RWPE2 (cell line): ENCODE measurements at places on chromosomes 12 and 14.

- no peak for DNase-seq
These were observed 420.2 kb downstream of the MED13L start for GRCh38 chr12:115857160-115857920.

DNA sequence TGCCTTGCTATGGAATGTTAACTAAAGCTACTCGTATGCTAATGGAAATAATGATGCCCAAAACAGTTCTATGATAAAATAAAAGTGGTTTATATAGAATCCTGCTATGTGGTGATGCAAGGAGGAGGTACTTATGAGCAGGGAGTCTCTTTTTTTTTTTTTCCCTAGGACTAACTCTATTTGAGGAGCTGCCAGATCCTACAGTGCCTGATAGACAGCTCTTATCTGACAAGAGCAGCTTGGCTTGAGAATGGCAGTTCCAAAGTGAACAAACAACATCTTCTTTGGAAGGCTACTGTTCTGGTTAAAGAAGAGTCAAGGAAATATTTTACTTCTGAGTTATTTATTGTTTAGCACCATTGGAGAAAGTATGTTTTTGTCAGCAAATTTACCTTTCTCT lies 10.2 kb upstream of the ACSM4 start:
- DNase-seq, result no peak

DNA sequence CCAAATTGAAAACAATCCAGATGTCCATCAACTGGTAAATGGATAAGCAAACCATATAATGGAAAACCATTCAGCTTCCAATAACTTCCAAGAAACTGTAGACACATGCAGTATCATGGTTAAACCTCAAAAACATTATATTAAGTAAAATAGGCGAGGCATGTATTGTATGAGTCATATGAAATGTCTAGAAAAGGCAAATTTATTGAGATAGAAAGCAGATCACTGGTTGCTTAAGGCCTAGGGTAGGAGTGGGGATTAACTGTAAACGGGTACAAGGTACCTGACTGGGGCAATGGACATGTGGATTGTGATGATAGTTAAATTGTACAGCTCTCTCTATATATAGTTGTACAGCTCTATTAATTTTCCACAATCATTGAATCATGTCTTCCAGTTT lies 21.3 kb upstream of the PAPLN start:
- no peak for DNase-seq

DNA sequence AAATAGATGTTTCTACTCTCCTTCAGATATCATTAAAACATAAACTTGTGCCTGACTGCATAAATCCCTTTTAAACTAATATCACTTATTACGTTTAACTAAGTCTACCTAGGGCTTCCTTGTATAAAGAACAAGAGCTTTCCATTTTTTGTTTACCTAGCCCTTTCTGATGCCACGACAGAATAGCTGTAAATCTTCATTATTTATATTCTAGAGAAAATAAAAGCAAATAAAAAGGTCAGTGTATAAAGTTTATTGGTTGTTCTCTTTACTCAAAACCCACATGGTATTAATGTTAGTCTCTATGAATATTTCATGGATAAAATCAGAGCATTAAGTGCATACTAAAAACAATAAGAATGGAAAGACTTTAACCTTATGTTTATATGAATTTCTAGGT lies 269.1 kb downstream of the NAV3 start:
- DNase-seq, result no peak

DNA sequence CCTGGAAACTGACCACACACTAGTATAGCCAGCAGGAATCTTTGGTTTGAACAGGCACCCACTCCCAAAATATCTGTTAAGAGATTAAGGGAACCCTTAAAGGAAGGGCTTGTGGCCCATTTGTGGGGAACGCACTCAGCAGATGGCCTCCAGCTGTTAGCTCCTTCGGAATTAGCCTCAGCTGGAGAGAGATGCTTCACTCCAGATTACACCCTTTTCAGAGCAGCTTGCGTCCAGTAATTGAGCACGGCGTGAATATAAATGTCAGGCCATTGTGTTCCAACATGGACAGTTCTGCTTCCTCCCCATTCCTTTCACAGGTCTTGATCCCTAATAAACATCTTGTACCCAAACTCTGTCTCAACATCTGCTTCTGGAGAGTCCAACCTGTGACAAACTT lies 397.8 kb downstream of the SEC23A start:
- no peak for DNase-seq

DNA sequence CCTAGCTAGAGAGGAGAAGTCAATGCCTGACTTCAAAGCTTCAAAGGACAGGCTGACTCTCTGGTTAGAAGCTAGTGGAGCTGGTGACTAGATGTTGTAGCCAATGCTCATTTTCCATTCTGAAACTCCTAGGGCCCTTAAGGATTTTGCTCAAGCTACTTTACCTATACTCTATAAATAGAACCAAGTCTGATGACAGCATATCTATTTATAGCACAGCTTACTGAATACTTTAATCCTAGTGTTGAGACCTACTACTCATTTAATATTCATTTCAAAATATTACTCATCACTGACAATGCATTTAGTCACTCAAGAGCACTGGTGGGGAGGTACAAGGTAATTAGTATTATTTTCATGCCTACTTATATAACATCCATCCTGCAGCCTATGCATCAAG lies 137.2 kb upstream of the PELI2 start:
- DNase-seq, result no peak

GRCh38 chr12:79707830-79708229 lies 17.1 kb upstream of the PAWR start:
- DNase-seq, result no peak

- DNase-seq, result no peak
These were observed 80.1 kb downstream of the SSPN start for GRCh38 chr12:26275313-26276131.

GRCh38 chr14:63896278-63896720 lies 43.5 kb downstream of the SYNE2 start:
- peak; percentile 80 for DNase-seq

GRCh38 chr14:50845166-50845565 lies 14.2 kb upstream of the NIN start:
- no peak for DNase-seq

GRCh38 chr14:63940387-63940786 lies 87.6 kb downstream of the SYNE2 start:
- DNase-seq, result no peak

- no peak for DNase-seq
These were observed 10.6 kb upstream of the VWF start for GRCh38 chr12:6135071-6135470.

- DNase-seq, result no peak
These were observed at the start of gene TAS2R30 for GRCh38 chr12:11134305-11134704. Gene TAS2R30 (minus strand): TSS chr12:11134644. CDS start chr12:11134244, 400 bp downstream.

- no peak for DNase-seq
These were observed 109.6 kb downstream of the BCAT1 start for GRCh38 chr12:24839268-24839791.

DNA sequence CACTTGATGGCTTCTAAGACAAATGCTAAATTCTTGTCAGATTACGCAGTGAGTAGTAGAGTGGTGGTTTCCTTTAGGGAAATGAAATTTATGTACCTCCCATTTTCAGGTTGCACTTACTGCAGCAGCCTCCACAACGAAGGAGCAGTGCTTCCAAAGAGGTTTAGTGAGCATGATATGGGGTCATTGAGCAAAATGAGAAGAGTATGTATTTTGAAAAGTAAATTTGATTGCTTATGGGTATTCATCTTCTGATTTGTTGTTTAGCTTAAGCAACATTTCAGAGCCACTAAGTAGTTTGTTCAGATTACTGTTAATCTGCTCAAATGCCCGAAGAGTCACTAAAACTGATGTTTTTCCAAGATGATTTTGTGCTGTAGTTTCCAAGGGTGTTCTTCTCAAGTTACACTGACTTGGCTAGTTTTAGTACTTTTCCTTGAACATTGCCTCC lies 493.6 kb downstream of the PCNX1 start:
- DNase-seq, result no peak

DNA sequence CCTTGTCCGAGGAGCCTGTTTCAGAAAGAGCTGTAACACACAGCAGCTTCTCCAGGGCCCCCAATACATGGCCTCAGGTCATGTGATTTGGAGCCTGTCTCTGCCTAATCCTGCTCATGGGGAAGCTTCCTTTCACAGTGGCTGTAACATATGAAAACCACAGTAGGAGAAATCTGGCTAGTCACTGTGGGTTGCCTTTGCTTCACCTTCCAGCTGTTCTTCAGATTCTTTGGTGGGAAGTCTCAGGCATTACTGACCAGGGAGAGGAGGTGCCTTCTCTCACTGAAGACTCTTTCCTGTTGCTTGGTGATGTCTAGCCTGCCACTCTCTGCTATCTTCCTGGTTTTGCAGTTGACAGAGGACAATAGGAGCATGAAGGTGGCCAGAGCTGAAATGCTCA lies 350.6 kb downstream of the DPF3 start:
- DNase-seq, result no peak

DNA sequence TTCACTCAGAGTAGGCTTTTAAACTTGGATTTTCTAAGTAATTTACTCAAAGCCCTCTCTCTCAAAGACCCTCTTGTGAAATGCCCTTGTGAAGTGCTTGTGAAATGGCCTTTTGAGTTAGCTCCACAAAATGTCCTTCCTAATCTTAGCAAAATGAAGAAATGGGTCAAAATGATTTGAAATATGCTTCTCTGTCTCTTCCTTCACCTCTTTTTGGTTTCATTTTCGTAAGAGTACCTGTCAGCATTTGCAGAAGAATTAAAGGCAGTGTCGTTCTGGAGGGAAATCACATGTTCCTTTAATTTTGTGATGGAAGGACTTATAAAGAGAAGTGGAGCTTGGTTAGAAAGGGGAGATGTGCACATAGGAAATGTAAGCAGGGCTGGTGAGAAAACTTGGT lies 93.7 kb downstream of the HMGA2 start:
- no peak for DNase-seq

DNA sequence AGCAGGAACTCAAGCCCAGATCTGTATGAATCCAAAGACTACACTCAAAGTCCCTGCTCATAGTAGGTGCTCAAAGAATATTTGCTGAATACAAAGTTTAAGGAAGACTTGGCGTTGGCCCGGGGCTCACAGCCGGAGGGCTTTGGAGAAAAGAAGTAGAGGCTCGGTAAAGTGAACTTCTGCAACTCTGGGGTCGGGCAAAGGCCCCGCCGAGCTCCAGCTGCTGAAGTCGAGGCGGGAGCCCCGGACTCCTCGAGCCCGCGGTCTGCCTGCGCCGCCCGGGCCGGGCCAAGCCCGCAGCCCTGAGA lies 335 bp downstream of the GCN1 start:
- no peak for DNase-seq

GRCh38 chr14:31057035-31057434 lies 30.9 kb upstream of the STRN3 start:
- no peak for DNase-seq

- no peak for DNase-seq
These were observed 1351.1 kb downstream of the TMEM121 start for GRCh38 chr14:106877517-106877916.

DNA sequence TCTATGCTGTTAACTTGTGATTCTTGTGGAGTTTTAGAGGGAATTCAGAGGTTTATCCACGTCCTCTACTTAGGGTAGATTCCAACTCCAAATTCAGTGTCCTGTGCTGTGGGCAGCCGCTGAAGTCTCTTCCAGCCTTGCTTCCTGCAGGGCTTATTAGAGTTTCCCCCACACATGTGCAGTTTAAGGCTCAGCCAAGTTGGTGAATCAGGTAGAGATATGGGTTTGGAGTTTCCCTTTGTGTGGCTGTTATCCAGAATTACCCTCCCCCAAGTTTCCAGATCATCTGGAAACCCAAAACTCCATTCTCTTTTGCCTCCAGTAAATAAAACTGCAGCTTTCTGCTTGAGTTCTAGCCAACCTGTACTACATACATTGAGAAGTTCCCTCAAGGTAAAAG lies 853.7 kb downstream of the GALC start:
- no peak for DNase-seq

DNA sequence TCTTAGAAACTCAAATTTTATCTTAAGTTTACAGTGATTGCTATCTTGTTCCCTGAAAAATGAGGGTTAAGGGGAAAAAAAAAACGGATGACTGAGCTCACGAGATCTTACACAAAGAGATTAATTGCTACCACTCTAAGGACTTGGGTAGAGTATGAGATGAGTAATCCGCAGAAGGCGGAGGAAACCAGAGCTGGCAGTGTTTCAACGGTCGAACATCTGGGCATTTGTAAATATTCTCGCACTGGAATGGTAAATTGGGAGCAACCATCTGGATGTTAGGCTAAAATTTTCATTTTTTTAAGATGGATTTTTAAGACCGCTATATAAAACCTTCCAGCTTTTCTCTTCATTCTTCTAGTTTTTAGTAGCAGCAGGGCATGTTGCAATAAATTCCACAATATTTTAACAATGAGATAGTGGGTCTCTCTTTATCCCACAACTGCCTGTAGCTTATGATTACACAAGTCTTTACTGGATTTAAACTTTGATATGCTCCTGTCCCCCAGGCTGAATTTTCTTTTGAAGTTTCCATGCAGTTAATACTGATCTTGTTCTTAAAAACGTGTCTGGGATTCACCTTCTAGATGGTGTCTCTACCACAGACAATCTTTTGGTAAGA lies 1324.1 kb downstream of the AACS start:
- DNase-seq, result no peak

- DNase-seq, result no peak
These were observed 86.2 kb upstream of the CMKLR1 start for GRCh38 chr12:108425238-108425795.

DNA sequence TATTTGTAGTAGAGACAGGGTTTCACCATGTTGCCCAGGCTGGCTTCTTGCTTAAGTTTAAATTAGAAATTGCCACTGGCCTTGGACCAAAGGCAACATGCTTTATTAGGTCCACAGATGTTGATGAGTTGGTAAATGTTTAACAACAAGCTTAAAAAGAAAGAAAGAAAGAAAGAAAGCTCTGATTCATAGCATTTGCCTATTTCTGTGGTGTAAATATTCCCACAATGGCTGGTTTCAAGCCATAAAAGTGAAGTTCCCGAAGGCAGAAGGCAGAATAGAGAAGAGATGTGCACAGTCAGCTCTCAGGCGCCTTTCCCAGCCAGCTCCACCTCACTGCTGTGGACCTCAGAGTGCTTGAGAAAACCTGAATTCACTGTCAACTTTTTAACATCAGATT lies 26.4 kb downstream of the KCNK13 start:
- DNase-seq, result no peak

DNA sequence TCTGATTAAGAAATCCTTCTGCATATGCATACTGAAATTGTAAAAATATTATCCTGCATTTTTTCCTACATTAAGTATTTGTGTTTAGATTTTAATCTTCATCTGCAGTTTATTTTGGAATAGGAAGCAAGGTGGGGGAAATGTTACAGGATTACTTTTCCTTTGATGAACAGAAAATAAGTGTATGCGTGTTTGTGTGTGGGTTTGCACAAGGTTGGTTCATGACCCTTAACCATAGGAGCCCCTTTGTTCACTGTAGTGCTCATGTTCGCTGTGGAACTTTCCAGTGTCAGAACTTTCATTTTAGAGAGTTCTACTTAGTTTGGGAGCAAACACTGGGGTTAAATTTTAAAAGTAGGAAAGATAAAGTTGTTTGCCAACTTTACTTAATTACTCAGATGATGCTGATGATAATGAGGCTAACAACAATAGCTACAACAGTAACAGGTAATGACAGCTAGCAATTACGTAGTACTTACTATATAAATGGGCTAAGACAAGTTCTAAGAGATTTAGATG lies 6.4 kb upstream of the A2M start:
- DNase-seq, result no peak

GRCh38 chr12:20508359-20508758 lies 140.0 kb downstream of the PDE3A start:
- no peak for DNase-seq
